T-cell (primary cell): ENCODE measurements at places on chromosomes 7 and 10. TPM values are rescaled to one million over a fixed set of nuclear protein-coding genes. Genes with fewer than 3 reads are reported as not detected.

GRCh38 chr10:5545778-5546710 lies 21.3 kb downstream of the CALML3 start:
- H3K27ac ChIP-seq = no peak overlapping the region
- no peak overlapping the region for H3K4me3 ChIP-seq
- DNase-seq = no peak
- no peaks in the 10 kb centered on the region for H3K36me3 ChIP-seq
- H3K4me1 ChIP-seq = peaks cover 21% of the 10 kb centered on the region

Gene PILRA
- total RNA-seq = 19.3 TPM

DNA sequence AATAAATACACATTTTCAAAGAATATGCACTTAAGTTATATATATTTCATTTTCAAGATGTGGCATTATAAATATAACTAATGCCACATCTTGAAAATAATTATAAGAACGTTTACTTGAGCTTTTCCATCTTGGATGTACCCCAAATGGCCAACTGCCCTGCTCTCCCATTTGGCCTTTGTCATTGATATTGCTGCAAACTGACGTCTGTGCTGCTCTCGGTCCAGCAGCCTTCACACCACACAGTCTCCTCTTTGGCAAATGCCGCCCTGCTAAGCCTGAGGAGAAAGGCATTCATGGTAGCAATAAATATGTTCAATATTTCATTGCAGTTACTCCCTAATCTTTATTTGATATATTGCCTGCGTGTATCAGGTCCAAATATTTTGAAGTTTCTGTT lies 384.6 kb upstream of the ADARB2 start:
- H3K27ac ChIP-seq = no peak overlapping the region
- no peak for DNase-seq
- H3K36me3 ChIP-seq = no peaks in the 10 kb centered on the region
- no peaks in the 10 kb centered on the region for H3K27me3 ChIP-seq

DNA sequence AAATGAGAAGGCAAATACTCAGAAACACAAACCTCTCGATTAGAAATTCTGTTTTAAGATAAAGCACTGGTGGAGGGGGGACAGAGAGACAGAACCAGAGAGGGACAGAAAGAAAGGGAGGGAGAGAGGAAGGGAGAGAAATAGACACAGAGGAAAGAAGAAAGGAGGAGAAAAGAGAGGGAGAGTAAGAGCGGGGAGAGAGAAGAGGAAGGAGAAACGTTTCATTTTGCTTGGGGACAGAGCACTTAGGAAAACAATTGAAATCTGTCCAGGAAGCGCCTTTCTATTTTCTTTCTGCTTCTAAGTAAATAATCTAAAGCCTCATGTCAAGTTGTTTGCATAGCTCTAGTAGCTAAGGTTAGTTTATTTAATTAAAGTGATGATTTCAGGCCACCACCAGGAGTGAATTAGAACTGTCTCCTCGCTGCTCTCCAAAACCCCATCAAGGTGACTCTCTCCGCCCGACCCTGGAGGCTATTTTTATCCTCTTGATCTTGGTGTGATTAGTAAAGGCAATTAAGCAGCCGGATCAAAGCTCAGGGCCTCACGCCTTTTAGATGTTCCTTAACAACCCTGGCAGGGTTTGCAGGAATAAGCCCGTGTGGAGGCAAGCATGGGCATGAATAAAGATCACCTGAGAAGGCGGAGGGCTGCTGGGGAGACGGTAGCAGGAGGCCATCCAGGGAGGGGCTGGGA lies 73.4 kb upstream of the INSIG1 start:
- DNase-seq = no peak
- H3K4me1 ChIP-seq = no peaks in the 10 kb centered on the region
- no peak overlapping the region for H3K27ac ChIP-seq
- H3K36me3 ChIP-seq = no peaks in the 10 kb centered on the region
- no peaks in the 10 kb centered on the region for H3K27me3 ChIP-seq
- no peak overlapping the region for H3K4me3 ChIP-seq

Gene GIMAP2
- 226 TPM for total RNA-seq

Gene MYPN
- total RNA-seq = not detected

- peaks cover 21% of the 10 kb centered on the region for H3K36me3 ChIP-seq
- H3K27me3 ChIP-seq = no peaks in the 10 kb centered on the region
- DNase-seq = no peak
- H3K27ac ChIP-seq = no peak overlapping the region
- H3K4me1 ChIP-seq = peaks cover 41% of the 10 kb centered on the region
Measured at GRCh38 chr10:32938554-32939061, 19.4 kb downstream of the ITGB1 start.

Gene ANKRD30A
- not detected for total RNA-seq

Gene INSIG1
- 42.3 TPM for total RNA-seq

- no peak overlapping the region for H3K27ac ChIP-seq
- DNase-seq = no peak
- no peaks in the 10 kb centered on the region for H3K27me3 ChIP-seq
- H3K4me3 ChIP-seq = no peak overlapping the region
Measured at GRCh38 chr10:50310560-50311174, 59.4 kb upstream of the ASAH2 start.

Gene CTAGE4
- total RNA-seq = 0.41 TPM

Gene ADRB1
- total RNA-seq = 0.30 TPM

DNA sequence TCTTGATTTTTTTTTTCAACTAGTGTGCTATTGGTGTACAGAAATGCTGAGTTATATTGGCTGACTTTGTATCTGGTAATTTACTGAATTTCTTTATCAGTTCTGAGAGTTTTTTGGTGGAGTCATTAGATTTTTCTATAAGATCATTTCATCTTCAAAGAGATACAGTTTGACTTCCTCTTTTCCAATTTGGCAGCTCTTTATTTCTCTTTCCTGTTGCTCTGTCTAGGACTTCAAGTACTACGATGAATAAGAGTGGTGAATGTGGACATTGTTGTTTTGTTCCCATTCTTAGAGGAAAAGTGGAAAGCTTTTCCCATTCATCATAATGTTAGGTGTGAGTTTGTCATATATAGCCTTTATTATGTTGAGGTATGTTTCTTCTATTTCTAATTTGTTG lies 50.2 kb downstream of the LOXL4 start:
- H3K4me3 ChIP-seq = no peak overlapping the region
- no peaks in the 10 kb centered on the region for H3K27me3 ChIP-seq
- no peak for DNase-seq
- peaks cover 2% of the 10 kb centered on the region for H3K4me1 ChIP-seq
- H3K27ac ChIP-seq = no peak overlapping the region
- H3K36me3 ChIP-seq = no peaks in the 10 kb centered on the region

DNA sequence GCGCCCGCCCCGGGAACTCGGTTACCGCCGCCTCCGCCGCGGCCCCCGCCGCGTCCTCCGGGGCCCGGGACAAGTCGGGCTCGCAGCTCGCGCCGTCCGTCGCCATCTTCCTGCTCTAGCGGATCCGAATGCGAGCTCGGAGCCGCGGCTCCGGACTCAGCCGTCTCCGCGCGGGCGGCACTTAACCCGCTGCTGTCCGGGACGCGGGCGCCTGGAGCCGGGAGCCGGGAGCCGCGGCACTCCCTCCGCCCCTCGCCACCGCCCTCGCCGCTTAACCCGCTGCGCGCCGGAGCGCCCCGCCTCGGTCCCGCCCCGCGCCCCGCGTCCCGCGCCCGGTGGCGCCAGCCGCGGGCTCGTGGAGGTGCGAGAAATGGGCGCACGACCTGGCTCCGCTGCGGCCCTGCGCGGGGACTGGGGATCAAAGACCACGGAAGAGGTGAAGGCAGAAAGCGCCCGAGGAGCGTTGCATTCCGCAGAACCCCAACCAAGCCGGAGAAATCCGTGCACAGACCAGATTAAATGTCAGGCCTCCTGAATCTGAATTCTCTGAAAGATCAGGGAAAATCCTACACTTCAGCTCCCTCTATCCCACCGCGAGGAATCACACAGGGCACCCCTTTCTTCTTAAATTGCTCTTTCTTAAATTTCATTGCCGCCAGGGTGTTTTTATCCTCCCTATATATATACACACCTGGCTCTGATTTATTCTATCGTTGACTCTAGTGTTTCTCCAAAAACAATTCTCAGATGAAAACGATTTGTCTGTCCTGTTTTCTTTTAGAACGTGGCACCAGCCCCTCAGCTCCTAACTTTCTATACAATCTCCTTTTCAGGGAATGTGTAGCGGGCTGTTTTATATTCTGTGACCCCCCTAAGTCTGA lies at the start of gene CTTNBP2:
TSS of gene CTTNBP2 (minus strand) at position 132 of the 881 bp plus-strand sequence. CDS start at position 106, 26 bp downstream.
- peaks cover 6% of the 10 kb centered on the region for H3K4me1 ChIP-seq
- DNase-seq = no peak
- H3K4me3 ChIP-seq = no peak within 1 kb of the TSS

GRCh38 chr7:117427258-117427701 lies at the start of gene ASZ1:
TSS of gene ASZ1 (minus strand) at chr7:117427493. CDS start at chr7:117427460, 33 bp downstream.
- no peak within 1 kb of the TSS for H3K27ac ChIP-seq
- DNase-seq = no peak
- no peaks in the 10 kb centered on the region for H3K4me1 ChIP-seq
- H3K27me3 ChIP-seq = no peaks in the 10 kb centered on the region
- no peaks in the 10 kb centered on the region for H3K36me3 ChIP-seq

Gene AZGP1
- not detected for total RNA-seq

Gene RELN
- total RNA-seq = not detected

DNA sequence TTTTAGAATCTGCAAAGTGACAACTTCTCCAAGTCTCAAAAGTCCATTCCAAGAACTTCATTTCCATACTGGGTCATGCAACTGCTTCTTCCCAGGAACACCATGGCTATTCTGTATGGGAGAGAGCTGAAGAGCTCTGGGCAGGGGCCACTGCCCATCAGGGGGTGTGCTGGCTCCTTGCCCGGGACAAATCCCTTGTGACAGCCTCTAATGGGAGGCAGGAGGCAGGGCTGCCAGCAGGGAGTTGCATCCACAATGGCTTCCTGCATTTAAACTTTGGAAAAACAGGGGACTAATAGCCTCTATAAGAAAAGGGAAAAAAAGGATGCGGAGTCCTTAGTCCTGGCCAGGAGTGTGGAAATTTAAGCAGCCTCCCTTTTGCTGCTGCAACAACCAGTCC lies 18.4 kb upstream of the FRMD4A start:
- no peak overlapping the region for H3K27ac ChIP-seq
- H3K27me3 ChIP-seq = peaks cover 6% of the 10 kb centered on the region
- no peaks in the 10 kb centered on the region for H3K36me3 ChIP-seq
- DNase-seq = no peak
- no peak overlapping the region for H3K4me3 ChIP-seq

Gene JAKMIP3
- 0.50 TPM for total RNA-seq

DNA sequence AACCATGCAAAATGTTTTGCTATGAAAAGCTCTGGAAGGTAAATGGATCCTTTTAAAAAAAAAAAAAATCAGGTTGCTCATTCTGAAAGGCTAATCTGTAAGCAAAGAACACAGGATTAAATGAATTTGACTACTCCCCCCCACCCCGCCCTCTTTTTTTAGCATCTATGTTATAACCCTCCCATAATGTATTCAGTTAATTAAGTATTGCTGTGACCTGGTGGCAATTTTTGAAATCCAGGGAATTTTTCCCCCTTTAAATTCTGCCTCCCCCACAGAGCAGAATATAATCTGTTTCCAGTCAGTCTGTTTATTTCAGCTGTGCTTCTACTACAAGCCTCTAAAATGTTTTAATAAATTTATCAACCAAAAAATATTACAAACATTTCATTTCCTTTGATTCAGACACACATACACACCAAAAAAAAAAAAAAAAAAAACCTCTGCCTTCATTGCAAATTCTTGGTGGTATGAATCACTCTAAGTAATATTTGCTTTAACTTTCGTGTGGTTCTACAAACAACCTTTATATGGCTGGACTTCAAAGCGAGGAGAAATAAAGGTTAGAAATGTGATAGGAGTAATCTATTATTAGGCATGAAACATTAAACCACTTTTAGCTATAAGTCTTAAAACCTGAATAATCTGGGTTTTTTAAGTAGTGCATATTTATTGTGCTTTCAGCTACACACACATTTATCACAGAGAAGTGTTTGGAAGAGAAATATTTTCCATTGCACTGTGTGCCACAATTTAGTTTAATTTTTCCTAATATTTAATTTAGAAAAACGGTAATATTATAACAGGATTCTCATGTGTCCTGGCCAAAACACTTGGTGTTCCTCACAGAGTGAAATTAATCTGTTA lies 64.4 kb upstream of the ARID5B start:
- no peak overlapping the region for H3K4me3 ChIP-seq
- no peak for DNase-seq
- H3K36me3 ChIP-seq = no peaks in the 10 kb centered on the region
- no peaks in the 10 kb centered on the region for H3K27me3 ChIP-seq

DNA sequence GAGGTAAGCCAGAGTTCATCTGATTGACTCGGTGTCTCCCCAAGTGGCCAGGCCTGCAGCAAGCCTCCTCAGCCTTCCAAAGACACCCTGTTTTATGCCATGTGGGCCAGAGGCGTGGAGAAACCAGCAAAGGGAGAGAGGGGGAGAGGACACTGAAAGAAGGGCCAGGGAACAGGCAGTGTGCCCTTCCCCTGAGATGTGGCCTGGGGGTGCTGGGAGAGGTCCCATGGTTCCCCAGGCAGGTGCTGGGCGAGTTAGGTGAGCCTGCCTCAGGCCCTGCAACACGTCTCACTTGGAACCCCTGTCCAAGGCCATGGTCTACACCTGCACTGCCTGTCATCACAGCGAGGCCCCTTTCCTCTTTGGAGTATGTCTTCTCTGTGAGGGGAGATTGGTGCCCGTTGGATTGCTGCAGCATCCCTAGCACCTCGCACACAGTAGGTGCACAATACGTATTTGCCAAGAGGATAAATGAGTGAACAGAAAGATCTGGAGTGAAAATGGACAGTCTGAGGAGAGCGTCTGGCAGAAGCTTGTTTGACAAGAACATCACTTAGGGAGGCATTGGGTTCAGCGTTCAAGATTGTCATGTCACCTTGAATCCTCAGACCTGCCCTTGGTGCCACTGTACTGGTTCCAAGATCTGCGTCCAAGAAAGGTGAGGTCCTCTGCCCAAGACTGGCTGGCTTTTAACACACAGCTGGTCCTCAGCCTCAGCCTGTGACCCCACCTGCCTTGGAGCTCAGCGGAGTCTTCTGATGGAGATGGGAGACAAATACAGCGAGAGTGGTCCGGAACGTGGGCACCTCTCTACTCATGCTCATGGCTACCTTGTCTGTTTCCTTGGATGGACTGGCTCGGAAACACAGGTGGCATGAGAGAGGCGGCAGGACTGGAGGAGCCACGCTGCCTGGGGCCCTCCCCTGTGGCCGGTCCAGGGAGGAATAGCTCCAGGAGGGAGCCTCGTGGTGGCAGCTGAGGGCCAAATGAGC lies 39.8 kb upstream of the NUB1 start:
- no peaks in the 10 kb centered on the region for H3K27me3 ChIP-seq
- H3K27ac ChIP-seq = no peak overlapping the region
- DNase-seq = no peak
- peaks cover 9% of the 10 kb centered on the region for H3K4me1 ChIP-seq
- H3K36me3 ChIP-seq = no peaks in the 10 kb centered on the region

GRCh38 chr7:55036950-55037736 lies 18.3 kb downstream of the EGFR start:
- no peak overlapping the region for H3K27ac ChIP-seq
- H3K4me1 ChIP-seq = no peaks in the 10 kb centered on the region
- no peak overlapping the region for H3K4me3 ChIP-seq
